ENCODE measurements at places on chromosomes 6 and 20. TPM values are rescaled to one million over a fixed set of nuclear protein-coding genes. Genes with fewer than 3 reads are reported as not detected.

TNFRSF6B gene
- 6.2 TPM for total RNA-seq

OLIG3 gene
- total RNA-seq: not detected

NPBWR2 gene
- not detected for total RNA-seq

- peak; percentile 37 for DNase-seq
Observed at GRCh38 chr6:3946778-3947177, 97.6 kb downstream of the FAM50B start.

DNA sequence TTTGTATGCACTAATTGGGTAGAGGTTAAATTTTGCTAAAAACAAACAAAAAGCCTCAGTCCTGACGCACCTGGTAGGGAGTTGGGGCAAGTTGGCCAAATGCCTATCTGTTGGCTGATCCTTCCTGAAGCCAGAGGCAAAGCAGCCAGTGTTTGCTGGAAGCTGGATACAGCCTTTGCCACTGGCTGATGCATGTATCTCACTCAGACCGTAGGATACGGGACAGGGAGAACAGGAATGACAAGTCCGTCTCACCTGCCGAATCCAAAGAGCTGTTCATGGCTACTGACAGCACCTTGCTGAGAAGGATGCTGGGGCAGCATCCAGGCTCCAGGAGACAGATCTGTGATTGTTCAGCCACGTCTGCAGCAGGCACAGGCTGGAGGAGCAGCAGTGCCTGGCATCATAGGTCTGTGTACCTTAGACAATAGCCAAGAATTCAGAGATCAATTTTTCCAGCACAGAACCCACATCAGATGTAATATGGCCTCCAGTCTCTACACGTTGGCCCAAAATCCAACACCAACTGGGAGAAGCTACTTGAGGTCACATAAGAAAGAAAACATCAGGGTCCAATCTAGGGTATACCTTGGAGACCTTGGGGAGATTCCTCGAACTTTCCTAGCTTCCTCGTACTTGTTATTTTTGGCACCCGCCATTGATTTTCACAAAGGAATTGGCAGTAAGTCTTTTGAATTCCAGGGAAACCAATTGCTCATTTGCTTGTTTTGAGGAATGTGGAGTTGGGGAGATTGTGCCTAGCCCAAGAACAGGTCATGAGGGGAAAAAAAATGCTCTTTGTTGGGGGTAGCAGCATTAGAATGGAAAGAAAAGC is 108.5 kb upstream of the ARMC2 start:
- DNase-seq: no peak

- no peak for DNase-seq
Observed at GRCh38 chr6:94510877-94511276, 1066.5 kb upstream of the MANEA start.

DNA sequence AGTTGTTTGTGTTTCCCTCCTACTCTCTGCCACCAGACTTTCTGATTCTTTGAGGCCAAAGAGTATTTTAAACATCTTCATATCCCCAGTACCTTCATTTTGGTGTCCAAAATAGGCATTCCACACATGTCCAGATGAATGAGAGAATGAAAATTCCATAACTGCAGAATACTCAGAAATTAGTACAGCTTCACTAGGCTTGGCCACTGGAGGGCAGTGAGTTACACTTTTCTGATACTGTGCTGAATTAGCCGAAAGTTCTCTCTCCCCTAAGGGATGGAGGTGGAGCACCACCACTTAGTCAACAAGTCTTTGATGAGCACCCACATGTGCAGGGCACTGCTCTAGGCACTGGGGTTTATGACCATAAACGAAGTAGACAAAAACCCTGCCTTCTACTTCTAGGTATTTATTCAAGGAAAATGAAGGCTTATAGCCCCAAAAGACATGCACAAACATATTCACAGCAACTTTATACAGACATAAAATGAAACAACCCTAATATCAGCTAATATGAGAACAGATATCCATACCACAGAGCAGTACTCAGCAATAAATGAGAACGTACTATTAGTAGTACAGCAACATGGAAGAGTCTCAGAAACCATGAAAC is 46.1 kb upstream of the TMEM217 start:
- peak; percentile 58 for DNase-seq

- DNase-seq: no peak
Observed at GRCh38 chr6:87641065-87641692, 51.2 kb downstream of the ORC3 start.

GRCh38 chr6:43949551-43949991 is 177.7 kb downstream of the MRPL14 start:
- no peak for DNase-seq

DNA sequence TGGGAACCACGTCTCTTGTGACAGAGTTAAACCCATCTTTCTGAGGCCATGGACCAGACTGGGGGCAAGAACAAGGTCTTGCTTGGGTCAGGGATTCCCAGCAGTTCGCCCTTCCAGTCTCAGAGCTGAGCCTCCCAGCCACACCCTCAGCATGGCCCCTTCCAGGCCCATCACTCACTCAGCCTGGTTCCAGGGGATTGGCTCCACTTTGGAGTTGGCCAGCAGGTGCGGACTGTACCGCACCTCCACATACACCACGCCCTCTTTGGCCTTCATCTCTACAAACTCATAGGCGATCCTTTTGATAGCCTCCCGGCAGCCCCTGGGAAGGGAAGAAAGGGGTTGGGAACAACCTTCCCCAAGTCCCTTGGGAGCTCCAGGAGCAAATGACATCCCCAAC is 25.2 kb downstream of the ADA start:
- no peak for DNase-seq

Measured in LHCN-M2 (cell line).